Fibroblast of the aortic adventitia (primary cell): ENCODE measurements at places on chromosomes 5 and 9. TPM values are rescaled to one million over a fixed set of nuclear protein-coding genes. Genes with fewer than 3 reads are reported as not detected.

Gene RANBP3L
- 0.27 TPM in 1 of 2 replicates, not detected in the other for total RNA-seq

Gene FSD1L
- total RNA-seq, result 5.2 and 7.0 TPM in 2 replicates

Gene DND1
- total RNA-seq, result 0.18 TPM in 1 of 2 replicates, not detected in the other

Gene PTPN3
- total RNA-seq, result 0.99 and 2.0 TPM in 2 replicates

Gene FAM151B
- 6.8 and 11.2 TPM in 2 replicates for total RNA-seq

Gene SCGB3A2
- total RNA-seq, result not detected in 2 replicates

Gene FRMD3
- total RNA-seq, result 2.0 and 4.8 TPM in 2 replicates

Gene PRUNE2
- 14.7 and 122 TPM in 2 replicates for total RNA-seq

Gene TARS1
- total RNA-seq, result 328 and 432 TPM in 2 replicates

Gene KIF24
- 0.74 and 8.2 TPM in 2 replicates for total RNA-seq

Gene CFAP90
- not detected in 2 replicates for total RNA-seq

Gene DELE1
- 50.9 and 59.0 TPM in 2 replicates for total RNA-seq

Gene MTRR
- 21.6 and 40.3 TPM in 2 replicates for total RNA-seq

Gene SDHA
- total RNA-seq, result 92.6 and 116 TPM in 2 replicates

Gene TRPM3
- 8.8 and 20.5 TPM in 2 replicates for total RNA-seq

Gene CNTNAP3
- 2.1 and 25.7 TPM in 2 replicates for total RNA-seq

Gene GSN
- total RNA-seq, result 253 and 293 TPM in 2 replicates

Gene PCDHA1
- total RNA-seq, result 0.09 TPM in 1 of 2 replicates, not detected in the other

Gene ORM2
- total RNA-seq, result not detected in 2 replicates

Gene TMEM171
- total RNA-seq, result 0.90 and 13.1 TPM in 2 replicates

Gene CYFIP2
- total RNA-seq, result 3.7 and 12.4 TPM in 2 replicates

Gene GOLM1
- total RNA-seq, result 53.5 and 72.0 TPM in 2 replicates

Gene SLC6A18
- total RNA-seq, result not detected in 2 replicates

Gene IPPK
- 9.6 and 33.0 TPM in 2 replicates for total RNA-seq

Gene GLDC
- total RNA-seq, result 0.65 and 1.8 TPM in 2 replicates

Gene NIPAL4
- total RNA-seq, result under 0.01 TPM in 1 of 2 replicates, not detected in the other

Gene C5orf63
- 4.0 and 6.3 TPM in 2 replicates for total RNA-seq

Gene NME5
- 6.0 and 11.6 TPM in 2 replicates for total RNA-seq
